Stimulated activated CD8-positive, alpha-beta memory T cell treated with anti-CD3 and anti-CD28 coated beads, Interleukin-7, amount 100 ng/mL, for 24 hours (primary cell): ENCODE measurements at places on chromosomes 2 and 18.

GRCh38 chr18:13525381-13526029 is 200.9 kb downstream of the FAM210A start:
- no peak for DNase-seq

DNA sequence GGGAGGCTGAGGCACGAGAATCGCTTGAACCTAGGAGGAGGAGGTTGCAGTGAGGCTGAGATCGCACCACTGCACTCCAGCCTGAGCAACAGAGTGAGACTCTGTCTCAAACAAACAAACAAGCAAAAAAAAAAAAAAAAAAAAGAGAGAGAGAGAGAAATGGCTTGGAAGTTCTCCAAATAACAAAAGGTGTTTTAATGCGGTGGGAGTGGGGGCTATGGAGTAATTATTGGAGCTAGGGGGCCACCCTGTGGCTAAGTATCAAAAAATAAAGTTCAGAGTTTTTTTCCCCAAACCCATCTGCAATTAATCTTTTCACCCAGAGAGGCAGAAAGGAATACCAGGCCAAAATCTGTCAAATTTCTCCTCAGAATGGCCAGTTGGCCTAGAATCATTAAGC is 23.0 kb upstream of the CEP68 start:
- no peak for DNase-seq

DNA sequence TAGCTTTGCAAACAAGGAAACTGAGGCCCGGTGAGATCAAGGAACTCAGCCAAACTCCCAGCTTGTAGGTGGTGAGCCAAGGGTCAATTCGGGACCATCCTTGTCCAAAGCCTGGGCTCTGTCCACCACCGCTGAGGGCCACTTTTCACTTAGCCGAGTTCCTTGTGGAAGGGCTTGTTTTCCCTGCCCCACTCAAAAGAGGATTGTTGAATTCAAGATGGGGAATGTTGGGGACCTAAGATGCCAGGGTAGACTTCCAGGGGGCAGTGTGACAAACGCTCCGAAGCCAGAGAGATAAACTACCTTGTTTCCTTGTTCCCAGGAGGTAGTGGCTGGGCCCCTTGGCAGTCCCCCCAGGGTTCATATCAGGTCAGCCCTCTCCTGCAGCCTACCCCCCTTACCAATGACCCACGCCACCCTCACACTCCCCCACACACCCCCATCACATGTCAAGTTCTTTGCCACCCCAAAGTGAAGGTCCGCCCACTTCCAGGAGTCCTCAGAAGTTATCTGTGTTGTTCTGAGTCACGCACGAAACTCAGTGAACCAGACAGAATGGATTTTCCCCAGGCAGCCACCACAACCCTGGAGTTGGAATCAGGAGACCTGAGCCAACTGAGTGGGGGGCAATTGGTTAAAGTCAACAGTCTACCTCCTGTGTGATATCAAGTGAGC is 10.3 kb upstream of the ATOH8 start:
- no peak for DNase-seq

- DNase-seq: no peak
Observed at GRCh38 chr2:49404108-49404507, 249.8 kb upstream of the FSHR start.

DNA sequence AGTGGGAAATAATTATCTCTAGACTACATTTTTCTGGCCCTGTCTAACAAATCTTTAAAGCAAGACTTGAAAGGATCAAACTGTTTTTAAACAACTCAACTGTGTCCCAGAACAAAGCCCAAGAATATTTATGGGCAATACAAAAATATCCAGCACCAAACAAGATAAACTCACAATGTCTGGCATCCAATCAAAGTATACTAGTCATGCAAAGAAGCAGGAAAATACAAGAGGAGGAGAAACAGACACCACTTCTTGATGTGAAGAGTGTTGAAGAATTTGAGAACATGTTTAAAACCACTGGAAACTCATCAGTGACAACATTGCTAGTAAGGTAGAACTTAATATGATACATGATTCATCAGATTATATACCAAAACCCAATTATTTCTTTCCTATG is 66.1 kb upstream of the CDC42EP3 start:
- no peak for DNase-seq

DNA sequence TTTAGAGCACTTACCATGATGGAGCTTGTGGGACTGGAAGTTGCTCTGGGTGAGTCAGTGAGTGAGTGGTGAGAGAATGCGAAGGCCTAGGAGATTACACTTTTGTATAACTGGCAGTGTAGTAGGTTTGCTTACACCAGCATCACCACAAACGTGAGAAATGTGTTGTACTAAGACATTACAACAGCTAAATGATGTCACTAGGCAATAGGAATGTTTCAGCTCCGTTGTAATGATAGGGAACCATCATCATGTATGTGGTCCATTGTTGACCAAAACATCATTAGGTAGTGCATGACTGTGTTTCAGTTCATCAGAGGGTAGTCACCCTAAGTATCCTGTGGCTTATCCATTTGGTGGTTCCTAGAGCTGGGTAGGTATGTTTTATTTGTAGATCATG is 11.9 kb downstream of the ZNF407 start:
- no peak for DNase-seq

DNA sequence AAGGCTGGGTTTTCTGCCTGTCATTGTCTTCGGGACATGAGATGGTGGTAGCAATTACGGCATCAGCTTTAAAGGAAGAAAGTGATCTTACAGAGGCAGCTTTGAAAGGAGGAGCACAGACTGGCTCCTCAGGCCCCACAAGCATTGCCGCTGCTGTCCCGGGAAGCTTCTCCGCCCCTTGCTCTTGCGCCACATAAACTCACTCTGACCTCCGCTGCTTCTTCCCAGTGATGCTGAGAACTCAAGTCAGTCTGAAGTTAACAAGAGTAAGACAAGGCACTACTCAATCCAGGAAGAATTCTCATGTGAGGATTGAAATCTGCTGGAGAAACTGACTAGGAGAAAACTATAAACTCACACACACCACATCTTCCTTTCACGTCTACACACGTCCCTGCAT is 112.4 kb upstream of the RIOK3 start:
- DNase-seq: no peak

DNA sequence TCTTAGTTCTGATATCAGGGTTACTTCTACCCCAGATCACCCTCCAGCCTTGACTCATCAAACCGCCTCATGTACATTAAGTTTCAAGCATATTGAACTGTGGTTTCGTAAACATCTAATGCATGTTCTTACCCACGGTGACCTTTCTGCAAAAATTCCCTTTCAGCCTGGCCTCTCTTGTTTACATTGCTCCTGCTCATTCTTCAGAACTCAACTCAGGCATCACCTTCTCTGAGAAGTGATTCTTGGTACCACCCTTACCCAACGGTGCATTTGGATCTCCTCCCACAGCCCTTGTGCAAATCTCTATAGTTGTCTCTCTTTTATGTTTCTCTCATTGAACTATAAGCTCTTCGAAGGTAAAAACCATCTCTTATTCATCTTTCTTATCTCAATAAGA is 503.1 kb upstream of the PKDCC start:
- no peak for DNase-seq

DNA sequence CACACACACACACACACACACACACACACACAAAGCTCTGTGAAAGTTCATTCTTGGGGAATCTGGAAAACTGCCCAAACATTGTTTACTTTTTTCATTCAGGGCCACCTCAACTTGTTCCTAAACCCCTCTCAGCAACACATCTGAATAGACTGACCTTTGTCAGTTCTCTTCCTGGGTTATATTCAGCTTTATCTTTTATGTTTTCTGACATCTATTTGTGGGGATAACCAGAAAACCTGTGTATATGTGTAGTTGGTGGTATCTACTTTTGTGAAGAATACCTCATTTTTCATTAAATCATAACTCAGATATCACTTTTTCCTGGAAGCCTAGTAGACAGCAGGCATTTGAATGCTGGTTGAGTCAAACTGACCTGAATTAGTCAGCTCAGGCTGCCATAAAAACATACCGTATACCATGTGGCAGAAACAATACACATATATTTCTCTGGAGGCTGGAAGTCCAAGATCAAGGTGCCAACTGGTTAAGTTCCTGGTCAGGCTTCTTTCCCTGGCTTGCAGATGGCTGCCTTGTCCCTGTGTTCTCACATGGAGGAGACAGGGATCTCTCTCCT is 11.0 kb upstream of the RNF144A start:
- DNase-seq: no peak

GRCh38 chr18:11972371-11973174 is 8.7 kb upstream of the IMPA2 start:
- no peak for DNase-seq

DNA sequence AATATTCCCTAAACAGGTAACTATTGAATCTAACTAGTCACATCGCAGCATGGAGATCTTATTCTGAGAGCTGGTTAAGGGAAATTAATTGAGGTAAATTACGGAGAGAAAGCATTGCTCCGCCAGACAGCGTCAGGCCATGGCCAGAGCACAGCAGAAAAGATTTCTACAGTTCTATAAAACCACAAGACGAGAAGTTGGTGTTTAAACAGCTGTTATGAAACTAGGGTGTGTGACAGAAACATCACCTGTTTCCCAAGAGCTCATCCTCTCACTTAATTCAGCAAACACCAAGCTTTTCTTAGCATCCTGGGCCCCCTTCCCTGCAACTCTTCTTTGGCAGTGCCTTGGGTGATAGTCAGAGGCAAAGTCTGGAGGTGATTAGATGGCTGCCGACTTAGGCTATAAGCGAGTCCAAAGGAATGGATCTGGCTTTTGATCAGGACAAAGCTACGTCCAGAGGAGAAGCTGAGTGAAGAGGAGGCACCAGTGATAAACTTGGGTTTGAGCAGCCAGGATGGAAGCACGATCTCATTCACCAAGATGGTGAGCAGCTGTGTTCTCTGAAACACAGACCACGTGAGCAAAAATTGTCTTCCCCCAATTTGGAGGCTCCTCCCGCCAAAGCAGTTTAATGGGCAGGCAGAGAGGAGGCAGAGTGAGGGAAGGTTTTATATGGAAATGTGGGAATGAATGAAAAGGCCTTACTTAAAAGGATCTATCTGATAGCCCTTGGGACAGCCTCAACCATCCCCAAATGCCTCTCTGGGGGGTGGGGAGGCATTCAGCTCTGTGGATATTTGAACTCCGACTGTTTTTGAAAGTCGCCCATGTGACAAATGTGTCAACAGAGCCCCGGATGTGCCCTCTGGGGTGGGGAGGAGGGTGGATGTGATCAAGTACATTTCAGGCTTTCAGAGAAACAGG is 57.8 kb downstream of the PKDCC start:
- peak; percentile 41 for DNase-seq

DNA sequence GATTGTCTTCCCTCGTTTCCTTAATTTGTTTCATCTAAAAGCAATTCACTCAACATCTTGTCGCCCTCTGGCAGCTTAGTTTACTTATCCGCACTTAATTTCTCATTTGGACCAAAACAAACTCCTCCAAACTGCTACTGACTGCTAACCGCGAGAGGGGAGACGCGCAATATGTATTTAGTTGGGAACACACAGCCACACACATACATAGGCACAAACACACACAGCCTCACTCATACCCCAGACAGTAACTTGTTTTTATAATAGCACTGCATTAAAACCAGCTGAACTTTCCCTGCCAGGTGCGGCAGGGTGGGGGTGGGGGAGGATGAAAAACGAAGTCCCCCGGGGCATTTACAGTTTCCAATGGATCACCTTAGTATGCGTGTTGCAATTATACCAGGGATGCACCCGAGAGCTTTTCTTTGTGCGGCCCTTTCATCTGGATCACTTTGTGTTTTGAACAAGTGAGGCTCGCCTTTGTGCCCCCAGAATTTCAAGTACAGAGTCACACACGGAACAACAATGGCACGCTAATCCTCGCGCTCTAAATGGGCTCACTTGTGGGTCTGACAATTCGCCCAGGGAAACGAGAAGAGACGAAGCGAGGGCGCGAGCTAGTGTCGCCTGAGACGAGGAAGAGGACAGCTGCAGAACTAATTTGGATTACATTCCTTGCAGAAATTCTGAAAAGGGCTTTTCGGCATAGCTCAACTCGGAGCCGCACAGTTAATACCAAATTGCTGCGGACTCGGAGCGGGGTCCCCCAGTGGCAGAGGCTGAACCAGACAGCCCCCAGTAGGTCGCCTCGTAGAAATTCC is 2.4 kb downstream of the ERBB4 start:
- DNase-seq: no peak

GRCh38 chr2:147806846-147807245 is 38.0 kb upstream of the ACVR2A start:
- DNase-seq: no peak

- no peak for DNase-seq
Observed at GRCh38 chr2:62364791-62365528, 141.0 kb downstream of the TMEM17 start.

DNA sequence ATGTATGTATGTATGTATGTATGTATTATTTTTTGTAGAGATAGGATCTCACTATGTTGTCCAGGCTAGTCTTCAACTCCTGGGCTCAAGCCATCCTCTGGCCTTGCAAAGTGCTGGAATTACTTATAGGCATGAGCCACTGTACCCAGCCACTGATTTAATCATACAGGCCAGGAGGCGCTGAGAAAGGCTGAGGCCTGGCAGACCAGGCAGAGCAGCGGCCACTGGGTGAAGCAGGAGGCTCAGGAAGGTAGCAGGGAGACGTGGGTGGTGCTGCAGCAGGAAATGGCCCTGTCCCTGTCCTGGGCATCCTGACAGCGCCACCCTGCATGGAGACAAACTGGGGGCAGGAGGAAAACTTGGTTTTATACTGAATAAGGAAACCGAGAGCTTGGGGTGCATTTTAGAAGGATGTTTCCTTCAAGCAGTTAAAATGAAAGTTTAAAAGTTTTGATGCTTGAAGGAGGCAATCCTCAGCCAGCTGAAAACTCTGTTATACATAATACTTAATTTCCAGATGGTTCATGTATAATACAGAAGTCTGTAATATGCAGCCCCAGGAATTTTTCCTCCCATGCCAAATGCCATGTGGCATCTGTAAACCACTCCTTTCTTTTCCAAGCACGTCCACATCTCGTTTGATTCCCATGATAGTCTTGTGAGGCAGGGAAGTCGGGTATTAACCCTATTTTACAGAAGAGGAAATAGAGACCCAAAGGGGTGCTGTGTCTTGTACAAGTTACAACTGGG is 182.4 kb downstream of the CELF4 start:
- DNase-seq: no peak

GRCh38 chr2:55859875-55860274 is 63.7 kb downstream of the EFEMP1 start:
- DNase-seq: no peak

DNA sequence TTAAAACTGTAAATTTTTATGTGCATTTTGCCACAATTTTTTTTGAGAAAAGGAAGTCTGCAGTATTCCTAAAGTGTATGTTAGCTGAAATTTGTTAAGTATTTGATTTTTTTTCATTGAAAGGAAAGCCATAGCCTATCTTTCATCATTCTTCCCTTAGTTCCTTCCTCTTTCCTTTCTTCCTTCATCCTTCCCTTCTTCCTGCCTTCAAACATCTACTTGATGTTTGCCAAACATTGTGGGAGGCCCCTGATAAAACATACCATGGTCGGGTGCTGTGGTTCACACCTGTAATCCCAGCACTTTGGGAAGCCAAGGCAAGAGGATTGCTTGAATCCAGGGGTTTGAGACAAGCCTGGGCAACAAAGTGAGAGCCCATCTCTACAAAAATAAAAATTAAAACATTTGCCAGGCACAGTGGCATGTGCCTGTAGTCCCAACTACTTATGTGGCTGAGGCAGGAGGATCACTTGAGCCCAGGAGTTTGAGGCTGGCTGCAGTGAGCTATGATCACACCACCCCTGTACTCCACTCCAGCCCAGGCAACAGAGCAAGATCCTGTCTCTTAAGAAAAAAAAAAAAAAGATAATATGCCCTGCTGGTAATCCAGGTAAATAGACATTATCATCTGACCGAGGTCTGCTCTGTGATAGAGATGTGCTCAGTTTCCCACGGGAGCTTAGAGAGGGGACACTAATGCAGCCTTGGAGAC is 278.4 kb upstream of the STON1 start:
- no peak for DNase-seq

GRCh38 chr2:113135317-113135716 is 7.9 kb downstream of the IL1RN start:
- no peak for DNase-seq

GRCh38 chr2:224646242-224646846 is 61.2 kb upstream of the CUL3 start:
- no peak for DNase-seq
